Umbilical cord (tissue), 2 donors: ENCODE measurements at places on chromosomes 1 and 21.
A peak's percentile ranks its signal among the peaks of the same experiment; 100 is the strongest.

DNA sequence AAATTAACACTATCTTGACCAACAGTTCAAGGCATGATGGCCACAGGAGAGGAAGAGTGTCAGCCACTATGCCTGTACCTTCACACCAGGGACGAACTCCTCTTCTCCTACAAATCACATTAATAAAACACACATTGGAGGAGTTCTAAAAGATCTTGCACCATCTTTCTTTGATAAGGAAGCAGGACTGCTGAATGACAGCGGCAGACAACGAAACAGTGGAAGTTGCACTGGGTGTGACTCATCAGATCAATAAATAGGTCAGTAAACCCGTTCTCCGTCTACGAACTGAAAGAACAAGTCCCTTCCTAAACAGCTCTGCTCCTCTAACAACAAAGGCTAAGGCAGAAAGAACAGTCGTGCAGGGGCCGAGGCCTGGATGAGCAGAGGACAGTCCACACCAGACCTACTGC is 23.1 kb downstream of the UBE2G2 start:
- no peak for DNase-seq

- DNase-seq = peak; percentile 82
These were observed 67.8 kb upstream of the FGGY start for GRCh38 chr1:59229138-59229537.

DNA sequence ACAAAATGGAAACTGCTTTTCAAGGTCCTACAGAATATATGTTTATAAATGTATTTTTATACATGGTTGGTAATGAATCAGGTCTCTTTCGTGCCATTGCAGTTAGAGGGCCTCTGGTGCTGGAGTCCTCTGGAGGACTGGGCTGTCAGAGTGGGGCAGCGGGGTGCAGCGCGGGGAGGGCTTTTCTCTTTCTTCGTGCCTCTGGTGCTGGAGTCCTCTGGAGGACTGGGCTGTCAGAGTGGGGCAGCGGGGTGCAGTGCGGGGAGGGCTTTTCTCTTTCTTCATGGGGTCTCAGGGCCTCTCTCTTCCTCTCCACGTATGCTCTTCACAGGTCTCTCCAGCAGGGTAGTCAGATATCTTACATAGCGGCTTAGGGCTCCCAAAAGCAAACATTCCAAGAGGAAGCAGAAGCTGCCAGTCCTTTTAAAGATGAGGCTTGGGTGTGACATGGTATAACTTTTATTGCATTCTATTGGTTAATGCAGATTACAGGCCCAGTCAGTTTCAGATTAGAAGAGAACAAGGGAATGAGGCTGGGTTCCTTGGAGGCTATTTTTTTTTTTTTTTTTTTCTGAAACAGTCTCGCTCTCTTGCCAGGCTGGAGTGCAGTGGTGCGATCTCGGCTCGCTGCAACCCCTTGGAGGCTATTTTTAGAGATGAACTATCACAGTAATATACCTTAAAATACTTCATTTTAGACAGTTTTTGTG is 13.1 kb downstream of the SDCCAG8 start:
- peak; percentile 76 for DNase-seq

DNA sequence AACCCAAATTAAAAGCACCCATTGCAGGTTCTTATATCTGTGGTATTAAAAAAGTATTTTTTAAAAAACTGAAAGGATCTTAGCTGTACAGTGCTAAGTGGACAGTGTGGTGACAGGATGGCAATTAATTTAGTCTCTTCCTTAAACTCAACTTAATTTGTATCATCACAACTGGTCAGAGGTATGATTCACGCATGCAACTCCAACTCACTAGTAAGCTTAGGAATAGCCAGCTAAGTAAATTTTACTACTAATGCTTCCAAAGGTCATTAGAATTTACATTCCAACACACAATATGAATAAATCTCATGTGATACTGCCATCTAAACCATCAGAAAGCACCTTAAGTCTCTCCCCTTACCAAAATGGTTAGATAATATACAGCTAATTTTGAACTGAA is 35.4 kb downstream of the ENAH start:
- no peak for DNase-seq

DNA sequence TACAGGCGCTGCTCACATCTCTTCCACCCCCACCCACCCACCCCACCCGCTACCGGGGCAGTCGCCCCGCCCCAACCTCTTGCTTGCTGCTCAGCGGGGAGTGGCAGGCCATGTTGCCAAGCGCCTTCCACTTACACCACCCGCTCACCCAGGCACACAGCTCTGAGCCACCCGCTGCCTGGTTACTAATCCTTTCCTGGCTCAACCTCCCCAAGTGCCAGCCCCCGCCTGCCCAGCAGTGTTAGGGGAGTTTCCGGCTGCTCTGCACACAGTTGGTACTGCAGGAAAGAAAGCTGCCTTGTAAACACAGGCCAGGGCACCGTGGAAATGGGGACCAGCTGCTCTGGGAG is 56.2 kb downstream of the LACTBL1 start:
- DNase-seq = no peak
